ENCODE measurements at places on chromosomes 12 and 14. TPM values are rescaled to one million over a fixed set of nuclear protein-coding genes. Genes with fewer than 3 reads are reported as not detected.
A peak's percentile ranks its signal among the peaks of the same experiment; 100 is the strongest.

MRPL42 gene
- 93.4 TPM for total RNA-seq

SLCO1C1 gene
- total RNA-seq: not detected

SERPINA10 gene
- not detected for total RNA-seq

GRCh38 chr12:546265-546919 is 86.7 kb downstream of the B4GALNT3 start:
- H3K36me3 ChIP-seq: no peaks in the 10 kb centered on the region
- H3K4me1 ChIP-seq: peaks cover 11% of the 10 kb centered on the region

DNA sequence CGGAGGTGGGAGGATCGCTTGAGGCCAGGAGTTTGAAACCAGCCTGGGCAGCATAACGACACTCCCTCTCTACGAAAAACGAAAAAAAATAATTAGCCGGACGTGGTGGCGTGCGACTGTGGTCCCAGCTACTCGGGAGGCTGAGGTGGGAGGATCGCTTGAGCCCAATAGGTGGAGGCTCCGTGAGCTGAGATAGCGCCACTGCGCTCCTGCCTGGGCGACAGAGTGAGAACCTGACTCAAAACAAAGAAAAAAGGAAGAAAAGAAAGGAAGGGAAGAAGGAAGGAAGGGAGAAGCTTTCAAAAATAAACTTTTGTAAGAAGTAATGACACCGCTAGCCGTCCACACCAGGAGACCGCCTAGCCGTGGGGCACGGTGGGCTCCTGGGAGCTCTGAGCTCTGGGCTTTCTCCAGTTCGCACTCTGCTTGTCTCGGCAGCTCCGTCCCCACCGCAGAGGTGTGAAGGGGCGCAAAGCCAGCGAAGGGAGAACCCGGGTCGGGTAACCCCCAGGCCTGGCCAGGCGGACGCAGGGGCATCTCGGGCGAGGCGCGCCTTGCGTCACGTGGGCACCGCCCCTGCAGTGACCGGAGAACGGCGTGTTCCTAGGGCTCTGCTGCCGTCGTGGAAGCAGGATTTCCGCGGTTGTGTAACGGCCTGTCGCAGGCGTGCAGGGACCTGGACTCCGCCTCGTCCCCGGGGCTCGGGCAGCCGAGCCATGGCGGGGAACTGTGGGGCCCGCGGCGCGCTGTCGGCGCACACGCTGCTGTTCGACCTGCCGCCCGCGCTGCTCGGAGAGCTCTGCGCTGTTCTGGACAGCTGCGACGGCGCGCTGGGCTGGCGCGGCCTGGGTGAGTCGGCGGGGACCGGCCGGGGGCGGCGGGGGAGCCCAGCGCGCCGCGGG is at the start of gene IRAK3:
Gene IRAK3 (plus strand): TSS at position 631 of the 902 bp plus-strand sequence. CDS start 86 bp downstream, at position 717.
- H3K27ac ChIP-seq: no peak within 1 kb of the TSS
- H3K4me3 ChIP-seq: peak within 1 kb of the TSS; percentile 40
- DNase-seq: peak; percentile 36
- H3K4me1 ChIP-seq: peaks cover 2% of the 10 kb centered on the region

GRCh38 chr12:27940756-27941402 is 31.7 kb downstream of the PTHLH start:
- peaks cover 27% of the 10 kb centered on the region for H3K27me3 ChIP-seq
- peak; percentile 62 for DNase-seq
- H3K36me3 ChIP-seq: no peaks in the 10 kb centered on the region
- H3K27ac ChIP-seq: no peak overlapping the region

DNA sequence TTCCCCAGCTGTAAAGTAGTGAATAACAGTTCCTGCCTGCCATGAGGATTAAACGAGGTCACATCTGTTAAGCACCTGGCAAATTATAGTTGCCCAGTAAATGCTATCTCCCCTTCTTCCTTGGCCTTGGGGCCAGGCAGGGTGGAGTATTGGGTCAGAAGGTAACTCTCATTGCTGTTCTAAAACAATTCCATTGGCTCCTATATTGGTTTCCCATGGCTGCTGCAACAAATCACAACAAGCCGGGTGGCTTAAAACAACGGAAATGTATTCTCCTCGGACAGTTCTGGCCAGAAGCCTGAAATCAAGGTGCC is 31.9 kb downstream of the MMAB start:
- H3K27ac ChIP-seq: no peak overlapping the region
- DNase-seq: no peak
- H3K4me1 ChIP-seq: peaks cover 5% of the 10 kb centered on the region
- H3K36me3 ChIP-seq: peaks cover 1% of the 10 kb centered on the region

PPP1CC gene
- 270 TPM for total RNA-seq

GRCh38 chr14:39302124-39302810 is 68.6 kb downstream of the MIA2 start:
- H3K4me1 ChIP-seq: no peaks in the 10 kb centered on the region
- DNase-seq: no peak
- no peak overlapping the region for H3K27ac ChIP-seq

DNA sequence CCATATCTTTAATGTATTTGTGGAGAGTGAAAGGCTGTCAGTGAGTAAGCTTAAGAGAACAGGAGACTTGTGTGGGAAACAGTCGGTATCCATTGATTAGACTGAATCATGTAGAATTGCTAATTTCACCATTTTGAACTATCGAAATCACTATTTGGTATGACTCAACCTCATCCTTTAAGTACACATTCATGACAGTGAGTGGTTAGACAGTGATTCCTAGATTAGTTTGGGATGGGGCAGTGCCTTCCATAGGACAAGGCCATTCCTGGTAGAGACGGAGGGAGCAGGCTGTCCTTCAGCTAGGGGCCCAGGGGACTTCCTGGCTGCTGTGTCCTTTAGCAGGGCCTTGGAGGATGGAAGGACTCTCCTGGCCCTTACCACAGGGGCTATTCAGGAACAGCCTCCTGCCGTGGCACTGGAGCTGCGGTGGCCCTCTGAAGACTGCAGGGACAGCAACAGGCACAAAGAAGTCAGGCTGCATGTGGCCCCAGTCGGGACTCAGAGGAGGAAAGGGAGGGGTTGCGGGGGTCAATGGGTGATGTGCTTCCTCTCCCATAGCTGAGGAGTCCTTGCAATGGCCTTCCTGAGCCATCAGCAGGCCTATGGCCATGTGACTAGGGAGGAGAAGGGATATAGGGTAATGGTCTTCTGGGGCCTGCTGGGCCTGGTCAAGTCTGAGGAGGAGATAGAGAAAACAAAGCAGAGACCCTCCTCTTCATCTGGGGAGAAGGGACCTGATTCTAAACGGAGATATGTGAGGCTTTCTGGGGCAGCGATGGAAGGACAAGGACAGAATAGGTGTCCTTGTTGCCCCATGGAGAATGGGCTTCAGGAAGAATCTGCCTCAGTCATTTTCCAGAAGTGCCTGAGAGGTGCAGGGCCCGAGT is 11.2 kb downstream of the SERPINA1 start:
- H3K27ac ChIP-seq: no peak overlapping the region
- no peak for DNase-seq
- H3K36me3 ChIP-seq: no peaks in the 10 kb centered on the region
- no peak overlapping the region for H3K4me3 ChIP-seq
- peaks cover 4% of the 10 kb centered on the region for H3K27me3 ChIP-seq
- H3K4me1 ChIP-seq: peaks cover 6% of the 10 kb centered on the region

Measured in activated naive CD8-positive, alpha-beta T cell treated with anti-CD3 and anti-CD28 coated beads for 36 hours (primary cell).